ENCODE measurements at places on chromosomes 5 and 9.
A peak's percentile ranks its signal among the peaks of the same experiment; 100 is the strongest.

GRCh38 chr5:80481019-80481893 lies 6.6 kb upstream of the FAM151B start:
- peak; percentile 44 for DNase-seq

- no peak for DNase-seq
Observed at GRCh38 chr5:180652771-180653170, 3.4 kb upstream of the FLT4 start.

DNA sequence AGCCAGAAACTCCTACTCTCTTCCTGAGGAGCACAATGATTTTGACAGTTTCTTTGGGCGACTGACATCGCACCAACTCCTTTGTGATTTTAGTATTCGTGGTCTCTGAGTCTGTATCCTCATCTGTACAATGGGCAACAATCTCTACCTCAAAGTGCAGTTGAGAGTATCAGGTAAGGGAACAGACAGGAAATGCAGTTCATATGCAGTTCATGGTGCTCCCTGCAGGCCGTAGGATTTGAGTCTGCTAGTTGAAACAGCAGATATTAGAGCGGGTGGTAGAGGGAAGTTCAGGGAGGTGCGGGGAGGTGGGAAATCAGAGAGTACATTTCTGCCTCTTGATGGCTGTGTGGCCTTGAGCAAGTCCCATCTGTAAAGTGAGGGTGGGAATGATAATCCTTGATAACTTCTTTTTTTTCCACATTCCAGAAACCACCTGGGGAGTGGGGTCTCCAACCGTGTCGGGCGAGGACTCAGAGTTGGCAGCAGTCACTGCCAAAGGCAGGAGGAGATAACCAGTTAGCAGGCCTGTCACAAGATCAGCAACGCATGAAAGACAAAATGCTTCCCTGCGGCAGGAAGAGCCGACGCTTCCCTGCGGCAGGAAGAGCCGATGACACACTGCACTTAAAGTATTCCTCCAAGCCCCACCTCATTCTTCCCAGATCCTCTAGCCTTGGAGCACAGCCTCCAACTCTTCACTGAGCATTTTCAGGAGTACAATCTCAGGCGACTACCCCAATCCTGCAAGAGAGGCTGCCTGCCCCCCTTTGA lies 6.0 kb upstream of the NEK6 start:
- DNase-seq, result no peak

DNA sequence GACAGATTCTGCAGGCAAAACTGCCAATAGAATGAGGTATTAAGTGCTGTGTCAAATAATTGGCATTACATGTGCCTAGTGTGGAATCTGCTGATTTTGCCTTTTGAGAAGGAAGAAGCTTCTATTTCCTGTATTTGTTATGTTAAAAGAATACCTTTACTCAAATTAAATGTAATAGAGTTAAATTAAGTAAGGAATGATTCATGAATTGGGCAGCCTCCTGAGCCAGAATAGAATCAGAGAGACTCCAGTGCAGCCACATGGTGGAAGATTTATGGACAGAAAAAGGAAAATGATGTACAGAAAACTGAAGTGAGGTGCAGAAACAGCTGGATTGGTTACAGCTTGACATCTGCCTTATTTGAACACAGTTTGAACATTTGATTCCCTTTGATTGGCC lies 464.4 kb upstream of the SEMA6A start:
- DNase-seq, result no peak

GRCh38 chr9:132768932-132769905 lies 99.0 kb downstream of the GTF3C4 start:
- DNase-seq, result peak; percentile 58

Data from hepatocyte (in vitro differentiated cells).